NAMALWA (cell line): ENCODE measurements at places on chromosomes 1 and 21.

DNA sequence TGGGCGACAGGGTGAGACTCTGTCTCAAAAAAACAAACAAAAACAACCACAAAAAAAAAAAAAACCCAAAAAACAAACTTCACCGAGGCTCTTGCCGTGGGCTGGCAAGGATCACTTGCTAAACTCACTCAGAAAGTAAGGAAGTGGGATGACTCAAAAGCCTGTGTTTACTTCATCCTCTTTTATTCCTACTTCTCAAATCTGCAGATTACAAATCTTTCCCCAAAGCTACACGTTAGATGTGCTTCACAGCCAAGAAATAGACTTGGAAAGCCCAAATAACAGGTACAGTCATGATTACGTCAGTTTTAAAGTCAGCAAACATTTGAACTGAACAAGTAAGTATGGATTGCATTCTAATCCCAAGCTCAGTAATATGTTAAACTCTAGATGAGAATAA is 359.3 kb downstream of the ADGRL2 start:
- DNase-seq, result no peak

- DNase-seq, result no peak
Observed at GRCh38 chr1:163650624-163651023, 328.9 kb downstream of the NUF2 start.

DNA sequence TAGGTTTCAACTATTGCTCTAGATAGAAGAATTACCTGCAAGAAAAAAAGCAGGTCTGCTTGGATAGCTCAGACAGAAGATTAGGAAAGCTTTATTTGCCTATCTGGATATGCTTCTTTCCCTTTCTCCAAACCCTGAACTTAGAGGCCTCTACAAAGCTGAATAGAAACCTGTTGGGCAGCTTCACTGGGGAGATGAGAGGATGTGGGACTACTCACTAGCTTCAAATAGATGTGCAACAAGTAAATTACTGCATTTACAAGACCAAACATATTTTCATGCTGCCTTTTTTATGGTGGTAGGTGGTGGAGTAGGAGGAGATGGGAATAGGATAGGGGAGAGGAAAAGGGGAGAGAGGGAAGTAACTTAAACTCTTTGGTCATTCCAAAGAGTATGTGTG is 6.4 kb downstream of the CLCA2 start:
- no peak for DNase-seq

DNA sequence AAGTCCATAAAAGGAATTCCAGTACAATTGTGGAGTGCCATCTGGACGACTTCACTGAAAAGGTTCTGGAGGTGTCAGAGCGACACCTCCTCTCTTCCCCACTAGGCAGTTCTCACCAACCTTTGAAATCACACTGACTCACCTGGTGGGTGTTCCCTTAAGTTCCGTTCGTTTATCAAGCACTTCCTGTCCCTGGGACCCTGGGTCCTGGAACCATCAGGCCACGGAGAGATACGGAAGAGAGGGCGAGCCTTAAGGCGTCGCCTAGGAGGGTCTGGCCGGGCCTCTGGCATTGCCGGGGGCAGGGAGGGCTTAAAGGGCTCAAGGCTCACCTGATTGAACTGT is 317 bp downstream of the SPAG17 start:
- no peak for DNase-seq

DNA sequence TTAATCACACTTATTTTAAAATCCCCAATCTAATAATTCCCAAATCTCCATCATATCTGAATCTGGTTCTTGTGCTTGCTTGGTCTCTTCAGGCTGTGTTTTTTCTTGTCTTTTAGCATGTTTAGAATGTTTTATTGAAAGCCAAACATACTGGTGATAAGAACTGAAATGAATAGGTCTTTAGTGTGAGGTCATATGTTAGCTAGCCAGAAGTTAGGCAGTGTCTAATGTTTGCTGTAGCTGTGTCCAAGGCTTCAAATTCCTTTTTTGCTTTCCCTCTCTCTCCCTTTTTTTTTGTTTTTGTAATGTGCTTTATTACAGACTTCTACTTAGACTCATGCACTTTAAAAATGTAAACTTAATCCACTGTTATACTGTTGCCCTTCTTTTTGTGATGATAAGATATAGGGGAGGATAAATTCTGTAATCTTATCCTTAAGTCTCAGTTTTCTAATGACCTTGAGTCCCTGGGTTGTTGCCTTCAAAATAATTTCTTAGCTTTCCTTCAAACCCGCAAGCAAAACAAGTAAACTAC is 725.1 kb downstream of the BRINP3 start:
- no peak for DNase-seq
